ENCODE measurements at places on chromosomes 5 and 9.

GRCh38 chr9:79542735-79543620 is 28.8 kb upstream of the TLE4 start:
- no peak for DNase-seq

- DNase-seq = no peak
Measured at GRCh38 chr9:125626187-125626586, 80.8 kb downstream of the MAPKAP1 start.

DNA sequence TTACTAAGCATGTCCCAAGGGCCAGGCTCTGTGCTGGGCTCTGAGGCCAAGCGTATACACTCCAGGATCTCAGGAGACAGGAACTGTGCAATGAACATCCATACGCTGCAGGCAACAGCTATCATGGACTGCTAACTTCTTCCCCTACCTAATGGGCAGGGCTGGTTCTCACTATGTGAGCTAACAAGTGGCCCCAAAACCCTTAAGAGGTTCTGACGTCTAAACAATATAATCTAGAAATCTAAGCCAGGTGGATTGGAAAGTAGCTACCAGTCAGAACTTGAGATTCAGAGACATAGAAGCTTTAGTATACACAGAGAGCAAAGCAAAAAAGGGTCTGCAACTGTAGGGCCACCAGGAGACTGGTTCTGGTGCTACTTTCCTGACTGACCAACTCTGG is 27.6 kb downstream of the ABCA1 start:
- DNase-seq = no peak

GRCh38 chr9:108691614-108692013 is 164.2 kb downstream of the ACTL7B start:
- DNase-seq = peak; percentile 17

DNA sequence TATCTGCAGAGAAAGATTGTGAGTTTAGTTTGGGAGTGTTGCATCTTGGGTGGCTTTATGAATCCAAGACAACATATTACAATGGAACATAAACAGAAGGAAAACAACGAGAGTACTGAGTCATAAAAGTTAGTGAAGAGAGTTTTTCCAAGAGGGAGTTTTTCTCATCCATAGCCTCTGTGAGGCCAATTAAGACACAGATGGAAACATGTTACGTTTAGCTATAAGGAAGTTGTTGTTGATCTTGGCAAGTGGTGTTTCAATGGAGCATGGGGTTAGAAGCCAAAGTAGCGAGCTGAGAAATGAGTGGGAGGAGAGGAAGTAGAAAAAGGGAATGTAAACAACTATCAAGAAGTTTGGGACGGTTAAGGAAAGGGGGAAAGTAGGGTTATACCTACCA is 53.3 kb upstream of the SPATA31D4 start:
- DNase-seq = peak; percentile 50

DNA sequence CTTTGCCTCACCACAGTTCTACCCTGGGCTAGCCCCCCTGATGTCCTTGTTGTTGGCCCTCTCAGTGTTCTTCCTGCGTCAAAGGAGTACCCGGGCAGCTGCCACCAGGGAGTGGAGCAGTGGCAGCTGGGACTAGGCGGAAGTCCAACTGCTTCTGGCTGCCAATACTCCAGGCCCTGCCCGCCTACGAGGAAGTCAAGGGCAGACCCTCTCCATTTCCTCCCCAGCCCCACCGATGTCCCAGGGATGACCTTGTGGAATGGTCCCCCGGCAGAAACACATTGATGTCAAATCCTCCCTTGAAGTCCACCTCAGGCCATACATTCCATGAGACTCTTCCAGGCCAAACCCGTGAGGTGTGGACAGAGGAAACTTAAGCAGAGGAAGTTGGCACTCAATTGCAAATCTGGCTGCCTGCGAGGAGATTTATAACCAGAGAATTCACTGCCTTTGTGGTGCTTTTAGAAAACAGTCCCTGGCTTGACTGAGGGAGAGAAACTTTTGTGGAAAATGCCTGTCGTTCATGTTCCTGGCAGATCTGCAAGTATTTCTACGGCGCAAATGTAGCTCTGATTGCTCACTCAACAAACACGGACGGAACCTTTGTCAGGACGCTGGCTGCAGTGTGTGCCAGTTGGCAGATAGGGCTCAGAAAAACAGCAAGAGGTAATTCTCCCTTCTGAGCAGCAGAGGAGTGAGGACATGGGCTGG is 339.7 kb downstream of the RAB3C start:
- no peak for DNase-seq

- peak; percentile 17 for DNase-seq
Measured at GRCh38 chr9:132670457-132671391, at the start of gene GTF3C4. GTF3C4 (plus strand) TSS chr9:132670464; CDS start chr9:132670599, 135 bp downstream.

DNA sequence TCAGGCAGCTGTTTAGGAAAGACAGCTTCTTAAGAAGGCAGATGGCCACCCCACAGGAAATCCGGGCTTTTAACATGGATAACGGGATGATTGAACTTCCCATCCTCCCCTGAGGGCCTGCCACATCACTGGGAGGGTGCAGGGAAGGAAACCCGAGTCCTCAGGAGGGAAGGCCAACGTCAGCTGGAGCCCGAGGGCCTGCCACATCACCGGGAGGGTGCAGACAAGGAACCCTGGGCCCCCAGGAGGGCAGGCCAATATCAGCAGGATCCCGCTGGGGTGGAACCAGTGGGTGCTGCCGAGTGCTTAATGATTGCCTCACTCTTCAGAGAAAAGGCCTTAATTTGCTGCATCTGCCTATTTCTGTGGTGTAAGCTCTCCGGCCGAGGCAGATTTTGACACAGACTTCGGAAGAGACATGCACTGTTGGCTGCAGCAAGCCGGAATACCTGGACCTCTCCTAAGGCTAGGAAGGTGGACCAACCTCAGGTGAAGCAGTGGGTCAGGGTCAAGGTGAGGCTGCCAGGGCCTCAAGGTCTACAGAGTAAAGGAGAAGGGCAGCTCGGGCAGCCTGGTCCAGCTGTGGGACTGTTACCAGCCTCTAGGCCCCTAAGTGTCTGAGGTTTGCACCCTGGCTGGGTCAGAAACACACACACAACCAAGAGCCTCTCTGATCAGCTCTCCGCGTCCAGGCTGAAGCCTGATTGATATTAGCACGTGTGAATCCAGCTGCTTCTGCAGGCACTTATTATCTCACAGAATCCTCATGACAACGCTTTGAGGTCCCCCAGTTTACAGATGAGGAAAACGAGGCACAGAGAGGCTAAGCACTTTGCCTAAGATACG is 14.8 kb upstream of the COL5A1 start:
- DNase-seq = peak; percentile 32

DNA sequence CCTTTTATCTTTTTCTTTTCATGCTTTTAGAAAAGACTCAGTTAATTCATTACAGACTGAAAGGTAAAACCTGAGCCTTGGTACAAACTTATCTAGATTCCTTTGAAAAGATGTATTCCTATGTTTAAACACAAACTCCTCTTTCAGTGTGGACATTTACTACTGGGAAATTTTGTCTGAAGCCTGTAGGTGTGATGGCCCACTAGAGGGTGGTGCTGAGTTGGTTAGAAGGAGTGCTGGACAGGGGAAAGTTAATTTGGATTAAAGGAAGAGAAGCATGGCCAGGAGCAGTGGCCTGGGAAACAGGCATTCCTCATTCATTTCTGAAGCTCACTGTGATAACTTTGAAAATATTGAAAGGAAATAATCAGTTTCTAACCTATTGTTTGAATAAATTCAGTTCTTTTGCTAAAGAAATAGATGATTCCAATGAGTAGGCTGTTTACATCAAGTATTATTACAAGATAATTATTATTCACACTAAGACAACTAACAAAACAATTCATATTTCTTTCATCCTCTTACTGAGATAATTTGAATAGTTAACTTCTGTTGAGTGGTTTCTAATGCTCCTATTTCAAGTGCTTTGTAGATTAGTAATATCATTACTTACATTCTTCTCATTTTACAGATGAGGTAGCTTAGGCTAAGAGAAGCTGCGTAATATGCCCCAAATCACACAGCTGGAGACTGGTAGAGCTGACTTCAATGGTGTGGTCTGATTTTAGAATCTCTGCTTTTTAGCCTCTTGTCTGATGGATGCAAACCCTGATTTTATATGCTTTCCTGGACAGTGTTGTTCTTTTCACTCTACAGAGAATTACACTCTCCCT is 150.9 kb downstream of the ADGRV1 start:
- DNase-seq = peak; percentile 43

DNA sequence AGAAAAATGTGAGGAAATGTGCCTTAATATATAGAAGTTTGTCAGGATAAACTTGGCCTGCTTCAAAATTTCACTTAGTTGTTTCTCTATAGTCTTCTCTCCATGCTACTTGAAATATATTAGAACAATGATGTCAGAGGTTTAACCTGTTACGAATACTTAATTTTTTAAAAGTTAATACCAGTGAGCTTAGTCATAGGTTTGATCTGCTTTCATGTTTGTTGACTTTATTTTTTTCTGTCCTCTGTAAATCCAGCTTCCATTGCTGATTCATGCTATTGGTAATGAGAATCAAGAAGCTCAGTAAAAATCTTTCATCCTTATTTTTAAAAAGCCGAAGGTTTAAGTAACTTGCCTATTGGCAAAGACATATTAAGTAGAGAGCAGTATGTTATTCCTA is 27.9 kb downstream of the BDP1 start:
- peak; percentile 75 for DNase-seq

DNA sequence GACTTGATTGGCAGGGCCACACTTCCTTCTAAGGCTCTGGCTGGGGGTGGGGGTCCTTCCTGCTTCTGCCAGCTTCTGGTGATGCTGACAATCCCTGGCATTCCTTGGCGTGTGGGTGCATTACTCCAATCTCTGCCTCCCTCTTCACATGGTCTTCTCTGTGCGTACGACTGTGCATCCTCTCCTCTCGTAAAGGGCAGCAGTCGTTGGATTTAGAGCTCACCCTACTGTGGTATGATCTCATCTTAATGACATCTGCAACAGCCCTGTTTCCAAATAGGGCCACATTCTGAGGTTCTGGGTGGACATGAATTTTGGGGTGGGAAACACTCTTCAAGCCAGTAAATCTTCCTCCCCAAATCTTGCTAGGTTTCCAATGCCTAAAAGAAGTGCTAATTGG is 36.8 kb downstream of the ROPN1L start:
- no peak for DNase-seq

- DNase-seq = peak; percentile 32
Measured at GRCh38 chr5:96516631-96517071, 83.6 kb upstream of the PCSK1 start.

DNA sequence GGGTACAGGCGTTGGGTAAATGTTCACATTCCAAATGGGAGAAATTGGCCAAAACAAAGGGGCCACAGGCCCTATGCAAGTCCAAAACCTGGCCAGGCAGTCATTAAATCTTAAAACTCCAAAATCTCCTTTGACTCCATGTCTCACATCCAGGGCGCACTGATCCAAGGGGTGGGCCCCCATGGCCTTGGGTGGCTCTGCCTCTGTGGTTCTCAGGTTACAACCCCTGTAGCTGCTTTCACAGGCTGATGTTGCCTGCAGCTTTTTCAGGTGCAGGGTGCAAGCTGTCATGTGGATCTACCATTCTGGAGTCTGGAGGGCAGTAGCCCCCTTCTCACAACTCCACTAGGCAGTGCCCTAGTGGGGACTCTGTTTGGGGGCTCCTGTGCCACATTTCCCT is 44.8 kb downstream of the NLN start:
- DNase-seq = no peak

DNA sequence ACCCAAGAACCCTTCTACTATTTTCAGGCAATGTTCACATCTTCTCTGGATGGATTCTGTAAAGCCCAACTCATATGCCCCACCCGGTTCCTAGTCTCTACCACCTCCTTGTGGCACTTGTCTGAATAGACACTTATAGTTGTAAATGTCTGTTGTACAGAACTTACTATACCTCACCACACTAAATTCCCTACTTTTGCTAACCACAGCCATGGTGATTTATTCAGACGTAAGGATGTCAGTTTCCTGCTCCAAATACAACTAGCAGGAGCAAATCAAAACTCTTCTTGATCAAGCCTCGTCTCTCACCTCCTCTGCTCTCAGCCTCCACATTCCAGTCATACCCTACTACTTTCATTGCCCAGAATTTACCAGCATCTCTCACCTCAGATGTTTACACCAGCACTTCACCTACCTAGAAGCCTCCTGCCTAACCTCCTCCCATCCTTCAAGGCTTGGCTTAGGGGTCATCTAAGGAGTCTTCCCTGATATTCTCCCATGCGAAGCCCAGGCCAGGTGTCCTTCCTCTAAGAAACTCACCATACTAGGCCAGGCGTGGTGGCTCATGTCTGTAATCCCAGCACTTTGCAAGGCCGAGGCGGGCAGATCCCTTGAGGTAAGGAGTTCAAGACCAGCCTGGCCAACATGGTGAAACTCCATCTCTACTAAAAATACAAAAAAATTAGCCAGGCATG is 75.5 kb downstream of the MAPKAP1 start:
- DNase-seq = peak; percentile 62

DNA sequence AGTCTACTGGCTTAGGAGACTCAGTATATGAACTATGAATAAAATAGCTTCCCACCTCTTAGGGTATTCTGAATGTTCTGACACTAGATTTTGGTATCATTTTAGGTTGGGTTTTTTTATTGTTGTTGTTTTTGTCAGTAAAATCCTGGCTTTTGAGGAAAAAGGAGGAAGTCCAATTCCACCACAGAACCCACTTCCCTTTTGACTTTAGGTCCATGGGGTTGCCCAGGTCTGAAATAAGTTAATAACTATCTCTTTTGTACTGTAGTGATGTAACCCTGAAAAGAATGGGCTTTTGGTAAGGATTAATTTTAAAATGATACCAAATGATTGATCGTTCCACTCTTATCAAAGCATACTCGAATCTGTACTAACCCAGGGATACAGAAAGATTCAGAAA is 29.1 kb upstream of the IL12B start:
- DNase-seq = no peak

DNA sequence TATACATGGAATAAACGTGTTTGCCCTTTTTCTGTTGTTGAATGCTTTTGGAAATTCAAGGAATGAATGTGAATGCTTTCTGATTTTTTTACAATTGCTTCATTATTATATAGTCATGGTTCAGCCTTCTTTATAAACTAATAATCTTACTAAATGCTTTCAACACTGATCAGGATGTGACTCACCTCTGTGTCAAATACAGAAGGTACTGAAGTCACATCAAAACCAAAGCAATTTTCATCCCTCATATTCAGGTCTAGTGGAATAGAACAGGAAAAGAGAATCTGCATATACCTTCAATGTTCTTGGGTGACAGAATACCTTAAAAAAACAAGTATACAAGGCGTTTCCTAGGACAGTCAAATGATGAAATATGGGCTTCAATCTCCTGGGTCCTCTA is 170.7 kb downstream of the PDE4D start:
- peak; percentile 69 for DNase-seq

DNA sequence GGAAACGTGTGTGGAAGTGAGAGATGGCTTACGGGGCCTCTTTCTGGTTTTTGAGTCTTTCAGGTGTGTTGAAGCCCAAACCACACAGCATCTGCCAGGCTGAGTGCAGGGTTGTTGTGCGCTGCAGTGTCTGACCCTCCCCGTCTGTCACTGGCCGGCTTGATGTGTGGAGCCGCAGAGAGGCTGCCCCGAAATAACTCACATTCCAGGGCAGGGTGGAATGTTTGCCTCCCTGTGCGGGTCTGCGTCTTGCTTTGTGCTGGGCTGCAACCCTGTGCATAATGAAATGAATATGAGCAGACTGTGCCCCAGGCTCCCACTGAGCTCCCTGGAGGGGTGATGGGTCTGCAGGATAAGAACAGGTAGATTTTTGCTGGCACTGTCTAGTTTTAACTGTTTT is 9.9 kb upstream of the PLEKHG4B start:
- DNase-seq = no peak
